T-helper 9 cell (primary cell): ENCODE measurements at places on chromosomes 3 and 15.

GRCh38 chr3:40768046-40768445 is 243.3 kb downstream of the ZNF621 start:
- no peak for DNase-seq

GRCh38 chr3:187858711-187859110 is 113.4 kb upstream of the BCL6 start:
- no peak for DNase-seq

GRCh38 chr3:190074817-190075216 is 45.9 kb downstream of the P3H2 start:
- DNase-seq = no peak

DNA sequence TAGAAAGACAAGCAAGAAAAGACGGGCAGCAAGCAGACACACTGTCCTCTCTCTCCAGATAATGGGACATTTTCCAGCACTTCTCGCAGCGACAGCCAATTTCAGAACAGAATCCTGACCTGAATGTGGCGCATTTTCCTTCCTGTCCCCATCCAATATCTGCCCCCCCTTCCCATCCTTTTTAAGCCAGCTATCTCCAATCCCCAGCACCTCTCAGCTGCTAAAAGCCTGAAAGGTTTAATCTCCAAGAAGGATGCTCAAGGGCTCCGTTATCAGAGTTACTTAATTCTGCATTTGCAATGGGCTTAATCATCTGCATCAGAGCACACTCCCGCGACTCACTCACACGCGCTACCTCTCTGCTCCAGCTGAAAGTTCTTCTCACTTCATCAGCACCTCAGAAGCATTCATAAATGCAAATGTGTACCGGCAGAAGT is 50.5 kb downstream of the SRGAP3 start:
- DNase-seq = no peak

- DNase-seq = no peak
Measured at GRCh38 chr3:52986938-52987337, 58.9 kb downstream of the SFMBT1 start.

DNA sequence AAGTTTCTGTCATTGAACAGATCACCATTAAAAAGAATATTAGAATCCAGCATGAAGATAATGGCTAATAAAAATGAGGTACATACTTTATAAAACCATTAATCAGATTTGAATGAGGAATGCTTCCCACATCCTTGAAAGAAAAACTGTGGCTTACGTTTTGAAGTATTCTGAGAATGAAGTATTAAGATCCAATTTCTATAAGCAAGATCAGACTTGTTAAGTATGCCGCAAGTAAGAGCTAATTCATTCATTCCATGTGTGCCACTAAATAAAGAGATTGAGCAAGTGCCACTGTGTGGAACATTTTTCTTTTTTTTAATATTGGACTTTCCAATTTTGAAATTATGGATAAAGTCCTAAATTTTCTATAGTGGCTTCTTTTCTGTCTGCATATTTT is 30.6 kb downstream of the NMD3 start:
- no peak for DNase-seq

GRCh38 chr15:95603802-95604201 is 726.7 kb upstream of the NR2F2 start:
- DNase-seq = no peak

DNA sequence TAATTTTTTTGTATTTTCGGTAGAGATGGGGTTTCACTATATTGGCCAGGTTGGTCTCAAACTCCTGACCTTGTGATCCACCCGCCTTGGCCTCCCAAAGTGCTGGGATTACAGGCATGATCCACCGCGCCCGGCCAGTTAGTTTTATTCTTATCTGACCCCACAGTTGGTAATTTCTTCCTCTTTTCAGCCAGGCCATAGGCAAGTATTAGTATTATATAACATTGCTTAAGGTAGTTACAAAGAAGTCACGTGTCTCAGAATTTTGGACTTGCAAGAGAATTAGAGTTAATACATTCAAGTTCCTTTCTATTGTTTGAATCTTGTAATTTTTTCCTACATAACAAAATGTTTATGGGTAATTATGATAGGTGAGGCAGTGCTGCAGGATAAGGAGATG is 334.8 kb downstream of the LPP start:
- DNase-seq = no peak

GRCh38 chr3:72614394-72615074 is 233.7 kb downstream of the SHQ1 start:
- no peak for DNase-seq

DNA sequence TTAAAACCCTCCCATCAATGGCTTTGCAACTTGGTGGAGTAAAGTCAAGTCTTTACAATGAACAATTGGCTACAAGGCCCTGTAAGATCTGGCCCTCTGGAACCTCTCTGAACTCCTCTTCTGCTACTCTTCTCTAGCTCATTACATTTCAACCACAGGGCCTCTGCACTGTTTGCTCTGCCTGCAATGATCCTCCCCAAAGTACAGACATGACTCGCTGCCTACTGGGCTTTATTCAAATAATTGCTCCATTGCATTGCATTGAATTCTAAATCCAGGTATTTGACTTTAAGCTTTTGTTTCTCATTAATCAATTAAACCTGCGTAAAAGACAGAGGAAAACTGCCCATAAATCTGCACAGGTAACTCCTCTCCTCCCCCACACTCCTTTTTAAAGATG is 96.7 kb downstream of the CD47 start:
- no peak for DNase-seq

DNA sequence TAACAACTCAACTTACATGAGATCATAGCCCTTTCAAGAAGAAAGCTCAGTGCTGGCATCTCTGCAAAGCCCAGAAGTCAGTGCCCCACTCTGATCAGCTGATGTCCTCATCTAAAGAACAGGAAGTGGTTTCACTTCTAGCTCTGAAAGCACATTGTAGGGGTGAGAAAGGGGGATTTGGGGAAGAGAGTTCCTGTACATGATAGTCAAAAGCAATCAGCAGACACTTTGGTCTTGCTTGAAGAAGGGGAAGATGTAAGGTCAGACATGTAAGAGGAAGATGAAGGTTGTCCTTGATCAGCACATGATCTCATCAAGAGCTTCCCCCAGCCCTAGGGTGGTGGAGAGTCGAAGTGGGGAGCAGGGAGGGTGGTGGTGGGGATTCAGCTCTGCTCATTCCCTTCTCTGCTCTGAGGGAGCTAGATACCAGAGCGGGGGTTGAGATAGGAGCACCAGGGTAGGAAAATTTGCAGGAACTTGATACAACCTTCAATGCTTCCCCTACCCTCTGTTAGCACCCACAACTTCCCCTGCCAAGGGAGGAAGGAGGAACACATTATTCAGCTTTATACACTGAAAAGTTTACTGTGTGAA is 76.4 kb upstream of the ETV5 start:
- DNase-seq = no peak

DNA sequence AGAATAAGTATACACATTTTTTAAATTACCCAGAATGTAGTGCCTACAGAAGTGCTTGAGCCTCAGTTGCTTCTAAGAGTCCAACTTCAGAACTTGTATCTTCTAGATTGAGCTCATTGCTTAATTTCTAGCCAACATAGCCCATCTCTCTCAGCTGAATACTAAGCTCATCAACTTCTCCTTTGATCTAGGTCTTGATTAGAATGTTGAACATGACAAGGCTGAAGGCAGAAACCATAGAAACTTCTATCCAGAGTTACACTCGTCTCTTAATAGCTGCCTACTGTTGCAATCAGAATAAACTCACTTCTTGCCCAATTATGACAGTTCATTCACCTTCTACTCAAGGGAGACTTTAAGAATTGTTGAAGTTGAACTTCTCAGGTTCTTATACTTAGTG is 327.3 kb upstream of the THBS1 start:
- DNase-seq = no peak

DNA sequence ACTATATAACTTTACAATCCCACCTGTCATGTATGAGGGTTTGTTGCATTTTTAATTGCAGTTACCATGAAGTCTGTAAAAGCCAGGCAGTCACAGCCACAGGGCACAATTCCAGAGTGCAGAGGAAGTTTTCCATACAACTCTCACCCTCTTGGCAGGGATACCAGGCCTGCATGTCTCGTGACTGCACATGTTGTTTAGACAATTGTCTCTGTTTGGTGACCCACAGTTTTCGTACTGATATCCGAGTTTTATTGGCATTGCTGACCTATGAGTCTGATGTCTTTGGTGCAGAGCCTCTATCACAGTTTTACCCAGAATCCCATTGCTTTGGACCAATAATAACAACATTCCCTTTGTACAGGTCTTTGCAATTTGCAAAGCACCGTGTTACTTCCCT is 24.9 kb upstream of the MYZAP start:
- no peak for DNase-seq

- DNase-seq = no peak
Measured at GRCh38 chr15:94041746-94042145, 189.6 kb upstream of the MCTP2 start.

DNA sequence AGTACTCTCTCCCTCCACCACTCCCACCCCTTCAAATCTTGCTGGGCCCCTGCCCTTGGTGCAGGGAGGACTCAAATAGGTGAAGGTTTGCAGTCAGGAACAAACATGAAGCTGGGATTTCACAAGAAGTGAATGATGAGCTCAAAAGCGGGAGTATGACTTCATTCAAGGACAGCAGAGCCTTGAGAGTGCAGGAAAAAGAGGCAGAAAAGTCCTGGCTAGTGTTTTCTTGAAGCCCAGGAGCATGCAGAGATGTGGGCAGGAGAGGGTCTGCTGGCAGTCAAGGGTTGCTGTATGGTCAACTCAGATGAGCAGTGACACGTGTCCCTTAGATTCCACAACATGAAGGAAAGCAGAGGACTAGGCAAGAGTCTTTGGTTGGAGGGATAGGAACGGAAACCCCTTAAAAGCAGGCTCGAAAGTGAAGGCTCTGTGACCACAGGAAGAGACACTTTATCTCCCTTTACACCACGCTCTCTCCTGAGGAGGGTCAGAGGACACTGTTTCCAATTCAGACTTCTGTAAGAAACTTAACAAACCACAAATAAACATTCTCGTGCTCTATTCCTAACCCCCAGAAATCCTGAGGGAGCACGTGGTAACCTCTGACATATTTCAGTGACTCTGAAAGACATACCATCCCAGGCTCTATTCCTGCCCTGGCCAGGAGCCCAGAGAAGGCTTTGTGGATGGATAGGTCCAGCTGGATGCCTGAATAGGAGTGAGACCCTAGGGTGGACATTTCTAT is 168.0 kb upstream of the NDN start:
- no peak for DNase-seq

DNA sequence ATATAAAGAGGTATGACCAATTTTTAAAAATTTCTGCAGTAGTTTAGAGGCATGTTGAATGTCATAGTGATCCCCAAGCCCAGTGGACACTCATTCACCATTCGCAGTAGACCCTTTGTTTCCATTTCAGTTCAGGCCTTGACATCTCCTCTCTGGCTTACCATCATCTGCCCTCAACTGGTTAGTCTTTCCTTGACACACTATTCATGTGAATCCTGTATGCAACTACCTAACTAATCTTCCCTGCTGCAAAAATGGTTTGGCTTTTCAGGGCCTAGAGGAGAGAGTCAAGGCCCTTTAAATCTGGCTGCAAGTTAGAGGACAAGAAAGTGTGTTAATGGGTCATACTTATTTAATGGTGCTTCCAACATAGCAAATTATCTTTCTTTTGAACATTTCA is 10.9 kb downstream of the APH1B start:
- no peak for DNase-seq

DNA sequence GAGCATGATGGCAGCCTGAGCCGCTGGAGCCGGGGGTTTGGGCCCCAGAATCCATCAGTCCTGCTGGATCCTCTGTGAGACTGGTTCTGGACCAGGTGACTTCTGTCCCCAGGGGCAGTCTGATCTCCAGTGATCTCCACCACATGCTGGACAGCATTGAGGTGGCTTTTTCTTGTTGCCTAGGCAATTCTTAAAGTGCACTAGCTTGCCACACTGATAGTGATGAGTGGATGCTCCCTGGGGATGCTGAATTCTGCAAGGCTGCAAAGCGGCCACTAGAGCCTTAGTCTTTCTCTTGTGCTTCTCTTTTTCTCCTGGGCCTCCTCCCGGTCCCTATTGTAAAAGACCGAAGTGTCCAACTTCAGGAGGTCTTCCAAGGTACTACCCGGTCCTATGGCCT is 70.4 kb upstream of the ATP11B start:
- no peak for DNase-seq

DNA sequence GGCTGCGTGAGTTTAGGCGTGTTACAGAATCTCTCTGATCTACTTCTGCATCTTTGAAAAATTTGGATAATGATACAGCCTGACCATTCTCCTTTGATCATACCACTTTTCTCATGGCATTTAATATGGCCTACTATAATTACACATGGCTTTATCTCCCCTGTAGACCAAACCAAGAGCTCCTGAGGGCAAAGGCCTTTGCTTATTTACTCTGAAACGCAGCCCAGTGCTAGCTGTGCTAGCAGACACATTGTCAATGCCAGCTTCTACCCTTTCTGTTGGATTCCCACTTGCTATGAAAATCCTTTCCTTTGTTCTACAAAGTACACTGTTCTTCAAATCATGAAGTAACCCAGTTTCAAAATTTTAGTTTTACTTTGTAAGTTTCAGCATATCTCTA is 16.5 kb upstream of the VGLL4 start:
- no peak for DNase-seq

- no peak for DNase-seq
Measured at GRCh38 chr3:194000100-194000499, 135.8 kb upstream of the HES1 start.

DNA sequence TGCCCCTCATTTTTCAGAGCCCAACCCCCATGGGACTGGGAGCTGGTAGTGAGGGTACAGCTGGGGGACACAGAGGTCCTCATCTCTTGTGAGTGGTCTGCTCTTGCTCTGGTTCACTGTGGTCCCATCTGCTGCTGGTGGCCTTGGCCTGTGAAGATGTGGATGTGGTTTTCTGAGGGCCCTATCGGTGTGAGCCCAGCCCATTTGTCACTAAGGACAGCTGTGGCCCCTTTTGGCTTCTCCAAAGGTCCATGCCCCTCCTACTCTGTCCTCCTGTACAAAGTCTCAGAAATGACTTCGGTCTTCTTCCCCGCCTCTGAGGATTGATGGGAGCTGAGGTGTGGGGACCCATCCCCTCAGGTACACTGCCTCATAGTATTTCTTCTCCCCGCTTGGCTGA is 21.0 kb downstream of the LIPC start:
- DNase-seq = no peak

GRCh38 chr3:97138914-97139541 is 324.6 kb downstream of the EPHA6 start:
- DNase-seq = no peak

DNA sequence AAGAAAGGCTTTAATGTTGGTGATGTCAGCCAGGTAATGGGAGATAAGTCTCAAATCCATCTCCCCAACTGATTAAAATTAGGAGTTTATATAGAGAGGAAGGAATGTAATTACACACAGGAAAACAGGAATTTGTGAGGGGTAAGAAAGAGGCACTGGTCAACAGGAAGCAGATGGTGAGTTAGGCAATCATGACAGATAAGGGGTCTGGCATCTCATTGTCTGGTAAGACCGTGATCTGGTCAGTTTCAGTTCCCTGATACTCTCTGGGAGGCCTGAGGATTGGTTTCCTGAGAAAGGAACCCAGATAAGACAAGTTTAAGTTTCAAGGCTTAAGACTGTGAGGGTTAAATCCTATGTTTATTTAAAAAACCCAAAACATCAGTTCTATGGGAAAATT is 414.7 kb upstream of the ARRDC4 start:
- DNase-seq = no peak
